Activated CD4-positive, alpha-beta T cell treated with anti-CD3 and anti-CD28 coated beads, Interleukin-2, amount 10 ng/mL, durations not matched to agents 24 days and 14 days (primary cell): ENCODE measurements at places on chromosomes 2 and 18. TPM values are rescaled to one million over a fixed set of nuclear protein-coding genes. Genes with fewer than 3 reads are reported as not detected.

DNA sequence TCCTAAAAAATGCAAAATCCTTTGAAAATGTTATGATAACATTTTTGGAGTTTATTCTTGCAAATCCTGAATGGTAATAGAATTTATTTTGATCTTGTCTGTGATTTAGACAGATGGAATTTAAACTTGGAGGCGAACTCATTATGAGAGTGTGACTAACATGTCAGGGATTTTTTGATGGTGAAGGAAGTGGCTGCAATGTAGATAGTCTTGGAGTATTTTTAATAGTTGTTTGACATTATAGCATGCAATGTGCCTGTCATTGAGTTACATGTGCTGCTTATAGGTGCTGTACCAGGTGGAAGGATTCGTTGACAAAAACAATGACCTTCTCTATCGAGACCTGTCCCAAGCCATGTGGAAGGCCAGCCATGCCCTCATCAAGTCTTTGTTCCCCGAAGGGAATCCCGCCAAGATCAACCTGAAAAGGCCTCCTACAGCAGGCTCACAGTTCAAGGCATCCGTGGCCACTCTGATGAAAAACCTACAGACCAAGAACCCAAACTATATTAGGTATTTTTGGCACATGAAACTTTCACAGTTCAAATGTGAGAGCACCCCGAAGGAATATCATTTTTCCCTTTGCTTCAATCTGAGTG, 141.8 kb downstream of the MYO1B start:
- H3K36me3 ChIP-seq = peaks cover 4% of the 10 kb centered on the region
- peaks cover 8% of the 10 kb centered on the region for H3K4me1 ChIP-seq
- DNase-seq = no peak
- no peak overlapping the region for H3K27ac ChIP-seq

DNA sequence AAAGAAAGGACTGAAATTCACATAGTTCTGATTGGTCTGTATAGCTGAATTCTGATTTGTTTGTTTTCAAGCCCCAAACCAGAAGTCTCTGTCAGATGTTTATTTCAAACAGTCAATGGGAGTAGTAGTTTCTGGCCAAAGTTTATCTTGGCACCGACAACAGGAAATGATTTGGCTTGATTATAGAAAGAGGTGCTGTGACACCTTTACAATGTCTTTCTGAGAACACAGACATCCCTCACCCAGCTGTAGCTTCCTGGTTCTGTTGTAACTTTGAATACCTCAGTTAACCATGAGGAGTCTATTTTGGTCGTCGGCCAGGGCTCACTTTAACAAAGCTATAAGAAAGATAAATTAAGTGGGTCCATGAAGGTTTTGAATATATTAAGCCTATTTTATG, 545.0 kb upstream of the ZNF804A start:
- H3K4me1 ChIP-seq = no peaks in the 10 kb centered on the region
- H3K4me3 ChIP-seq = no peak overlapping the region
- no peaks in the 10 kb centered on the region for H3K36me3 ChIP-seq
- no peaks in the 10 kb centered on the region for H3K27me3 ChIP-seq
- no peak overlapping the region for H3K27ac ChIP-seq

GRCh38 chr2:21427606-21428005, 303.8 kb downstream of the TDRD15 start:
- no peaks in the 10 kb centered on the region for H3K27me3 ChIP-seq
- H3K4me1 ChIP-seq = peaks cover 3% of the 10 kb centered on the region
- H3K27ac ChIP-seq = peak overlapping the region; percentile 45
- no peak for DNase-seq
- H3K36me3 ChIP-seq = no peaks in the 10 kb centered on the region
- H3K4me3 ChIP-seq = no peak overlapping the region

DNA sequence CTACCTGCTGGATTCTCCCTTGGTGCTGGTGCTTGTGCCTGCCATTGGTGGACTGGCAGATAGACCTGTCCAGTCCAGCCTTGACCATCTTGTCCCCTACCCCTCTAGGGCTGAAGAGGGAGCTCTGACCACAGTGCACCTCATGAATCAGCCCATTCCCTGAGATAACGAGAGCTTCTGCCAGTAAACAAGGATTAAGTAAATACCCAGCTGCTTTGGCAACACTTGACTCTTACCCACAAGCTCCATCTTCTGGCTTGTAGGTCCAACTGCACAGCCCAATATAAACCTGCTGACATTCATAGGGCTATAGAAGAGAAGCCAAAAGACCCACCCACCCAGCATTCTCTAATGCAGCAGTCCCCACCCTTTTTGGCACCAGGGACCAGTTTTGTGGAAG, 186.4 kb downstream of the PIK3C3 start:
- no peaks in the 10 kb centered on the region for H3K27me3 ChIP-seq
- H3K36me3 ChIP-seq = no peaks in the 10 kb centered on the region
- no peaks in the 10 kb centered on the region for H3K4me1 ChIP-seq
- H3K27ac ChIP-seq = no peak overlapping the region
- no peak for DNase-seq

GRCh38 chr2:200104015-200104414, 148.6 kb downstream of the MAIP1 start:
- H3K27ac ChIP-seq = no peak overlapping the region
- no peaks in the 10 kb centered on the region for H3K4me1 ChIP-seq
- H3K27me3 ChIP-seq = peaks cover 13% of the 10 kb centered on the region
- H3K4me3 ChIP-seq = no peak overlapping the region
- no peaks in the 10 kb centered on the region for H3K36me3 ChIP-seq
- no peak for DNase-seq

HOXD13 gene
- total RNA-seq = not detected in 2 replicates

DNA sequence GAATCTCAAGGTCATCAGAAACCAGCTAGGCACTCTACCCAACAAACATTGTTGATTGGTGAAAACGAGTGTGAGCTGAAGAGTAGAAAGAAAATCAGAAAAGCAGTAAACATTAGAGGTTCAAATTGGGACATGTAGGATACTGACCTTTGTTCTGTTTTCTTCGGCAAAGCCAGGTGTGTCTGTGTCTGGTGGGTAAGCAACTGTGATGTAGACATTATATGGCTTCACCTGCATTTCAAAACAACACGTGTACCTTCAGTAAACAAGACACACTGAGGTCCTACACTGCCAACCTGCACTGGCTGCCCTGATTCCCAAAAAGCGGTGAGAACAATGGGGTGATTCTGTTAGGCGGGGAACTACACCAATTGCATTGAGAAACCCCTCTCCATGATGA, 22.7 kb downstream of the KDSR start:
- H3K27ac ChIP-seq = no peak overlapping the region
- peaks cover 9% of the 10 kb centered on the region for H3K4me1 ChIP-seq

DNA sequence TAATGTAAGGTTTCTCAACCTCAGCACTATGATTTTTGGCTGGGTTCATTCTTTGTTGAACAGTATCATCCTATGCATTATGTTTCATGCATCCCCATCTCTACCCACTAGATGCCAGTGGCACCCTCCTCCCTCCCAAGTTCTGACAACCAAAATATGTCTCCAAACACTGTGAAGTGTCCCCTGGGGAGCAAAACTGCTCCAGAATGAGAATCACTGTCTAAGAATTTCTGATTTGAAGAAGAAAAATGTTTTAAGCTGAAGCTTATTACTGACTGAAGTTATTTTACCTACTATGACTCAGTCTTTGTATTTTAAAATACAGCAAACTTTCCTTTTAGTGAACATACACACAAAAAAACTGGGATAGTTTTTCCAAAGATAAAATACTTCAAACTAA, 3.4 kb downstream of the THADA start:
- H3K36me3 ChIP-seq = peaks cover 30% of the 10 kb centered on the region
- no peak overlapping the region for H3K27ac ChIP-seq
- H3K27me3 ChIP-seq = no peaks in the 10 kb centered on the region
- H3K4me1 ChIP-seq = peaks cover 24% of the 10 kb centered on the region

DTNA gene
- not detected in 2 replicates for total RNA-seq

DNA sequence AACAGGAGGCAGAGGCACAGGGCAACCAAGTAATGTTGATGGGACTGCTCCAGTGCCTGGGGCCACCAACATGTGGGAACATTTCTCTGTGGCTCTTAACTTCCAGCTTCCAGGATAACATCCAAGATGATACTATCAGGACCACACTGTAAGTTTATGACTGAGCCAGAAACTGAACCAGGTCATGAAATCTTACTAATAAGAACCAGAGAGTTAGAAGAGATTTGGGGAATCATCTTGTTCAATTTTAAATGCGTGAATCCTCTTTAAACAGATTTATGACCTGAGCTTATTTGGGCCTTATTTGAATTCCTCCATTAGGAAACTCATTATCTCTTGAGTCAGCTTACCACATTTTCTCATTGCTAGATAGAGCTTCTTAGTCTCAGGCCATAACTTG, 45.0 kb downstream of the MAP2 start:
- H3K27me3 ChIP-seq = no peaks in the 10 kb centered on the region
- no peaks in the 10 kb centered on the region for H3K36me3 ChIP-seq

GRCh38 chr2:30796699-30797098, 10.5 kb downstream of the CAPN13 start:
- no peaks in the 10 kb centered on the region for H3K36me3 ChIP-seq
- H3K4me1 ChIP-seq = peaks cover 7% of the 10 kb centered on the region
- peak; percentile 44 for DNase-seq
- H3K27ac ChIP-seq = no peak overlapping the region
- H3K27me3 ChIP-seq = peaks cover 26% of the 10 kb centered on the region

SERPINB12 gene
- not detected in 2 replicates for total RNA-seq

ZNF396 gene
- total RNA-seq = 0.19 and 0.26 TPM in 2 replicates

DNA sequence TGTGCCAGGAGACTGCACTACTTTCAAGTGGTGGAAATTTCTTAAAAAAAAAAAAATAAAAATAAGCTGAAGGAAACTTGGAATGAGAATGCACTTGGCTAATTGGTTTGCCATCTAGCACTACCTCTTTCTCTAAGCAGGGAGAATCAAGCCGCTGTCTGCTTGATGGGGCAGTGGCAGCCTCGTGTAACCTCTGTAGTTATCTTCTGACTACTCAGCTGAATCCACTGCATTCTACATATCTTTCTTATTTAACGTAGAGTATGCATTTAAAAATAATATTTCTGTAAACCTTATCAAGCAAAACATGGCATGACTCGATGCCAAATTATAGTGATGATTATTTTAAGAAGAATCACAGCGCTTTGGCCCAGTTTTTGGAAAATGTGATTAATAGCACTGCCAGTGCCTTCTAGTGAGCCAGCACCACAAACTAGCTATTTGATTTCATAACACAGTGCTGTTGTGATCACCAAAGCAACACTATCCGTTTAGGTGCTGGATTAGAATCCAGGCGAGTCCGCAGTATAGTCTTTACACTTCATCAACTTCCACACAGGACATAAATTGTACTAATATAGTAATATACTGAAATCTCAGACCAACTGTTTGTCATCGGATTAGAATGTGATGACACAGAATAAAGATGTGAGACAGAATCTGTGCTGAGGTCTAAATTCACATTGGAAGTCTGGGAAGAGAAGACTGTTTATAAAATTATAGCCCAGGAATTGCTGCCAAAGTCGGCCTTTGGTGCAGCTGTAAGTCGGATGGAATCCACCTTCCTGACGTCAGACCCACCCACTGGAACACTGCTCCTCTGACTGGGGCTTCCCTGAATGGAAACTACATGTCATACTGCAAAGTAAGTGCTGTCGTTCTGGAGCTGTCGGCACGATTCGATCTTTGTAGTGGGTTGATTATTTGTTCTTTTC, 136.5 kb upstream of the ETAA1 start:
- H3K27me3 ChIP-seq = no peaks in the 10 kb centered on the region
- H3K36me3 ChIP-seq = no peaks in the 10 kb centered on the region
- no peak overlapping the region for H3K4me3 ChIP-seq
- H3K27ac ChIP-seq = no peak overlapping the region

SERPINB3 gene
- total RNA-seq = not detected in 2 replicates

GRCh38 chr2:3785220-3785889, 82.0 kb downstream of the DCDC2C start:
- no peaks in the 10 kb centered on the region for H3K27me3 ChIP-seq
- peaks cover 3% of the 10 kb centered on the region for H3K4me1 ChIP-seq
- H3K36me3 ChIP-seq = no peaks in the 10 kb centered on the region
- H3K27ac ChIP-seq = no peak overlapping the region

DSC3 gene
- not detected in 2 replicates for total RNA-seq

DNA sequence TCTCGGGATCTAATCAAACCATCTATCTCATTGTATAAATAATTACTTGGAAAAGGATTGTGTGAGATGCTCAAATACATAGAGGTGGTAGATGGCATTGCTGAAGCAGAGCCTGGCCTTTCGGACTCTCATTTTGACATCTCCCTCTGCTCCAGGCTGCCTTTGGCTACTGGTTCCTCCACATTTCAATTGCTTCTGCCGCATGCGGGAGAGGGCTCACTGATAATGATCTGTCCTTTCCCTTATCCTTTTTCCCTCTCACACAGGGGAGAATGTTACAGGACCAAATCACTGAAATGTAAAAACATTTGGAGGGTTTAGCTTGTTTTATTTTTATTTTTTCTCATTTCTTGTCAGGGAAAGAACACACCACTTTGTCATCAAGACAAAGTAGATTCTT, 380.6 kb upstream of the UBE2E3 start:
- no peaks in the 10 kb centered on the region for H3K36me3 ChIP-seq
- H3K4me3 ChIP-seq = no peak overlapping the region
- no peak for DNase-seq

DNA sequence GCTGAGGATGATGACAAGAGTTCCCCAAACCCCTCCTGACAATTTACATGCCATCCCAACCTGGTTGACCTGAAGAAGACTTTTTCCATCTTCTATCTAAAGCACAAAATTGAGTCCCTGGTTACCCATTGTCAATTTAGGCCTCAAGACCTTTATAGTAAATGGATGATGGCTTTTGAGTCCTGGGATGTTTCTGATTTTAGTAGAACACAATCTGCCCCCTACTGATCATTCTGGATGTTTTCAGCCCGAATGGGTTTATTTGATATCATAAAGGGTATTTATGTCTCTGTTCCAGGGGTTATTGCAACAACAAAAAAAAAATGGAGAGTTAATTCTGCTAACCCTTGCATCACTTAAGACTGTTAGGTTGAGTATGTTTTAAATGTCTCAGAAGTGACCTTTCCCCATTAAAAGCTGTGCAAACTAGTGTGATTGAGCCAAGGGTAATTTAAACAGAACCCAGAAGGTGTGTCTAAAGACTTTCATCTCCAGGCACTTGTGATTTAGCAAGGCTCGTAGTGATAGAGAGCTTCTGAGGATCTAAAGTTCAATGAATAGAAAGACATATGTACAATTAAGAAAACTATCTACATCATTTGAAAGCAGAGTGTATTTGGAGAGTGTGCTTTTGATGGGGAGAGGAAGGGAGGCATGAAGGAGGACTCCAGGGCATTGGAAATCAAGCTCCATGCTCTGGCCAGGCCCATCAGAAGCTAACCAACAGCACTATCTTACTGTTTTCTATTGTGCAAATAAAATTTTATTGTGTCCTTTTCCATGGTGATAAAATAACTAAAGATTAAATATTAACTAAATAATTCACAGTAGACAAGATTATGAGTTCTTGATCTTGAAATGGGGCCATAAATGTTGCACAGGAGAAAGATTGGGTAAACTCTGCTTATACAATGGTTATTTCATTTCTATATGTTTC, 96.6 kb upstream of the NOSTRIN start:
- DNase-seq = no peak
- no peaks in the 10 kb centered on the region for H3K27me3 ChIP-seq
- no peak overlapping the region for H3K4me3 ChIP-seq
- H3K4me1 ChIP-seq = no peaks in the 10 kb centered on the region

GRCh38 chr2:31089645-31090044, 48.6 kb downstream of the GALNT14 start:
- H3K36me3 ChIP-seq = no peaks in the 10 kb centered on the region
- DNase-seq = no peak
- peaks cover 5% of the 10 kb centered on the region for H3K27me3 ChIP-seq
- no peak overlapping the region for H3K27ac ChIP-seq

- no peak overlapping the region for H3K27ac ChIP-seq
- peaks cover 48% of the 10 kb centered on the region for H3K36me3 ChIP-seq
- DNase-seq = peak; percentile 50
- no peaks in the 10 kb centered on the region for H3K27me3 ChIP-seq
- H3K4me3 ChIP-seq = no peak overlapping the region
- H3K4me1 ChIP-seq = peaks cover 16% of the 10 kb centered on the region
These were observed 75.5 kb upstream of the STON1 start for GRCh38 chr2:48454504-48454903.
